ENCODE measurements at places on chromosomes 3 and 15.

DNA sequence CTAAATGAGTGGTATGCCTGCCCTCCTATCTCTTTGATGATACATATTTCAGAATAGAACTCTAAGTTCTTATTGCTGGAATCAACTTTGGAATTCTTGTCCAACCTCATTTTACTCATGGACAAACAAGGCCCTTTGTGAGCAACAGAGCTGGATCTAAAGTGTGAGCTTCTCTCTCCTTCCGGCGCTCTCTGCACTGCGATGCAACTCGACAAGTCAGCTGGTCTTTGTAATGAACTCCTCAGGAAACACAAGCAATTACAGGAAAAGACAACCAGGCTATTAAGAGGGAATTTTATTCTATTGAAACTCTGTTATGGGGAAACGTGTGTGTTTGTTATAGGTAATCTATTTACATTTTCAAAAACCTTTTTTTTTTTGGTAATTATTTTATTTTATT lies 20.3 kb upstream of the NRROS start:
- DNase-seq, result no peak

DNA sequence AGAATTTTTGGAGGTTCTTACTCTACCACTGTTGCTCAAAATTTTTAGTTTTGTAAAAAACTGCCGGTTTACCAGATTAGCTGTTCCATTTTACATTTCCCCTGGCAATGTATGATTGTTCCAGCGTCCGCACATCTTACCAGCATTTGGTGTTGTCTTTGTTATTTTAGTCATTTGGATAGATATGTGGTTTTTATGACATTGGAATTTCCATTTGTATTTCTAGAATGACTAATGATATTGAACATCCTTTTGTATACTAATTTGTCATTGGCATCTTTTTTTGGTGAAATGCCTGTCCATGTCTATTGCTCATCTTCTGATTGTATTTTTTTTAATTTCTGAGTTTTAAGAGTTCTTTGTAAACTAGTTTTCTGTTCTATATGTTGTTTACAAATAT lies 28.5 kb downstream of the LRRC28 start:
- no peak for DNase-seq

- DNase-seq, result peak; percentile 49
Observed at GRCh38 chr15:66698318-66698961, 3.6 kb upstream of the SMAD6 start.

DNA sequence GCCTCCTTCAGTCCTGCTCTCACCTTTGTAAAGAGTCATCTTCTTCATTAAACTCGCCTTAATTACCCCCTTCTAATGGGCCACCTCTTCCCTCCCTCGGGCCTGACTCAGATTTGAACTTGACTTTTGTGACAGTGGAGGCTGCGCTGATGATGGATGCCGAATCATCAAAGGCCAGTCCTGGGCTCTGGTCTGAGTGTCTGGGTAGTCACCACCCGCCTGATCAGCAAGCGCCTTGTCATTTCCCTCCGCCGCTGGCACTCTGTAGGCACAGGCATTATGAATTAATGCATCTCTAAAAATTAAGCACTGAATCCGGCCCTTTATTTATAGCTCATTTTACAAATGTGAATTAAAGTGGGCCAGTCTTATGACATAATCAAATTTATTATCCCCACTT lies 116.7 kb upstream of the PROK2 start:
- DNase-seq, result no peak

DNA sequence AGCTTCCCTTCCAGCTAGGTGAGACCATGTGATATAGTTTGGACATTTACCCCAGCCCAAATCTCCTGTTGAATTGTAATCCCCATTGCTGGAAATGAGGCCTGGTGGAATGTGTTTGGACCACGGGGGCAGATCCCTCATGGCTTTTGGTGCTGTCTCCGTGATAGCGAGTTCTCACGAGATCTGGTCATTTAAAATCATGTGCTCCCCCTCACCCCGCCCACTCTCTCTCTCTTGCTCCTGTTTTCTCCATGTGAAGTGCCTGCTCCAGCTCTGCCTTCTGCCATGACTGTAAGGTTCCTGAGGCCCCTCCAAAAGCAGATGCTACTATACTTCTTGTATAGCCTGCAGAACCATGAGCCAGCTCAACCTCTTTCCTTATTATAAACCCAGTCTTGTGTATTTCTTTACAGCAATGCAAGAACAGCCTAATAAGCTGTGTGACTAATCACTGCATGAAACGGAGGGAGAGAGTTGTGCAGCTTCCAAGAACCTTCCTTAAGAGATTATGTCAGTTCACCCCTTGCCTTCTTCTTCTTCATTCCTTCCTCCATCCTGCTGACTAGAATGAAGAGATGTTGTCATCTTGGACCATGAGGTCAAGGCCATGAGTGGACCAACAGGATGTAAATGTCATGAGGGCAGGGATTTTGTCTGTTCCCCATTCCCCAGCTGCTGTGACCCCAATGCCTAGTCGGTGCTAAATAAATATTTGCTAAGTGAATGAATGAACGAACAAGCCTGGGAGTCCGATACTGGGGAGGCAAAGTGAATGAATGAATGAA lies 91.0 kb downstream of the CPN2 start:
- DNase-seq, result no peak

All from AML-193 (cell line).